Activated T-helper 1 cell treated with anti-CD3 and anti-CD28 coated beads, Interleukin-12 subunit alpha, Interleukin-12 subunit beta, Interleukin-2, Interleukin-4 antibody, amounts not matched to agents 30 ng/mL and 10 ng/mL and 1 ng/mL, durations not matched to agents 14 hours and 24 hours and 36 hours (primary cell): ENCODE measurements at places on chromosomes 16 and 17. TPM values are rescaled to one million over a fixed set of nuclear protein-coding genes. Genes with fewer than 3 reads are reported as not detected.

Gene TP53
- total RNA-seq: 172 and 179 TPM in 2 replicates

Gene SYNGR2
- 131 and 133 TPM in 2 replicates for total RNA-seq

- no peak for DNase-seq
Measured at GRCh38 chr16:13756411-13757140, 163.4 kb upstream of the ERCC4 start.

GRCh38 chr16:364595-365491 lies 5.5 kb downstream of the MRPL28 start:
- DNase-seq: no peak

DNA sequence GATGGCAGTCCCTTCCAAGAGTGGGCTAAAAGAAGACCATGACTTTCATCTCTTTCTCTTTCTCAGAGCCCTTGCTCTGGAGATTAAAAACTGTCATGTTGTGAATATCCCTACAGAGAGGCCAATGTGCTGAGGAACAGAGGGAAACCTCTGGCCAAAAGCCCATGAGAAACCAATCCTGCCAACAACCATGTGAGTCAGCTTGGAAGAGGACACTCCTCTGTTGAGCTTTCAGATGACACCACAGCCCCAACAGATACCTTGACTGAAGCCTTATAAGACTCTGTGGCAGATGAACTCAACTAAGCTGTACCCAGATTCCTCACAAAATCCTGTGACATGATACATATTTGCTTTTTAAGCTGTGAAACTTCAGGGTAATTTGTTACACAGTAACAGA lies 19.6 kb downstream of the CPPED1 start:
- no peak for DNase-seq

DNA sequence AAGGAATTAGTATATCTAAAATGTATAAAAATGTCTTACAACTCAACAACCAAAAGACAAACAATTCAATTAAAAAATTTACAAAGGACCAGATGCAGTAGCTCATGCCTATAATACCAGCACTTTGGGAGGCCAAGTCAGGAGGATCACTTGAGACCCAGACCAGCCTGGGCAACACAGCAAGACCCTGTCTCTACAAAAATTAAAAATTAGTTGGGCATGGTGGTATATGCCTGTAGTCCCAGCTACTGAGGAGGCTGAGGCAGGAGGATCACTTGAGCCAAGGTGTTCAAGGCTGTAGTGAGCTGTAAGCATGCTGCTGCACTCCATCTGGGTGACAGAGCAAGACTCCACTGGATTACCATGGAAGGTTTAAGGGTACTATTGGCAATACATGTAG lies 33.8 kb downstream of the ZNRF1 start:
- no peak for DNase-seq

DNA sequence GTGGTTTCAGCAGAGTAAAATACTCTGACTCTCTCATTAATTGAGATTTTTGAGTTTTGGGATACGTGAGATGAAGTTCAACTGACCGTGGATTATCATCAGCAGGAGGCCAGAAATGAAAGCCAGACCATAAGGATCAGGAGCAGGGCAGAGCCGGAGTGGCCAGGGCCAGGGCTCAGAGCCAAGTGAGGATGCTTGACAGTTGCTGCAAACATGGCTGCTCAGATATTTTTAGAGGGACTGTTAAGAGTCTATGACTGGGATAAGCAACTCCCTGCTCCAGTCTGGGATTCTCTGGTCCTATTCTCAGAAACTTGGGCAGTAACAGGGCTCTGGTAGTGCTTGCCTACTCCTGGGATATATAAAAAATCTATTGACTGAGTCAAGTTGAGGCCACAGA lies 17.6 kb upstream of the CDH13 start:
- no peak for DNase-seq

DNA sequence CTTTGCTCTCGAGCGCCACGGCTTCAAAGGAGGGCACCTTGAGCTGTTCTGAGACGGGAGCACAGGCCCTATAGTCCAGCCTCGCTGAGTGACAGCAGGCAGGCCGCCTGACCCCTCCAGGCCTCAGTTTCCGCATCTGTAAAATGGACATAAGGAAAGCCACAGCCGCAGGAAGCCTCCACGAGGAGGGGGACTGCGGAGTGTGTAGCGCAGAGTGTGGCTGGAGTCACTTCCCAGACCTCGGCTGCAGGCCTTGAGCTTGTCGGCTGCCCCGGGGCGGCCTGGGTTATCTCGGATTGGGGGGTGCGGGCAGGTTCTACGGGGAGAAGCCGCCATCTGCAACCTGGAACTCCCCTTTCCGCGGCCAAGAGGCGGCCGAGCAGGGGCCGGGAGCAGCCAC lies 40.8 kb downstream of the ZFPM1 start:
- DNase-seq: no peak

GRCh38 chr17:57004944-57005579 lies 27.1 kb downstream of the SCPEP1 start:
- no peak for DNase-seq
